ENCODE measurements at places on chromosomes 12 and 14. TPM values are rescaled to one million over a fixed set of nuclear protein-coding genes. Genes with fewer than 3 reads are reported as not detected.

DNA sequence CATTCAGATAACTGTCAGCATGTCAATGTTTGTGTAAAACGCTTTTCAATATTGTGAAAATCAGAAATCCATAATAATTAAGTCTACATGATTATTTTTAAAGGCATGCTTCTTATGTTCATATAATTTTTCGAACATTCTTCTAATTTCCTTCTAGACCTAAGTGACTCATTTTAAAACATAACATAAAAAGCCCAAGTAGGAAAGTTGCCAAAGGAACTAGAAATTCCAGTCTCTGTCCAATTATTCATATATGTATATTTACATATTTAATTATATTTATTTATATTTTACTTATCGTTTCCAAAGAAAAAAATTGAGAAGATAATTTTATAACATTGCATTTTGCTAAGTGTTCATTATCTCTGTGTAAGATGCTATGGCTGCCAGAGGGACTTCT is 110.4 kb downstream of the TMTC1 start:
- no peak for DNase-seq

Gene TMEM19
- total RNA-seq, result 35.4 TPM

Gene FBXO21
- 40.5 TPM for total RNA-seq

Gene ACOT6
- not detected for total RNA-seq

Gene RNASE3
- 0.76 TPM for total RNA-seq

Gene CPNE6
- not detected for total RNA-seq

DNA sequence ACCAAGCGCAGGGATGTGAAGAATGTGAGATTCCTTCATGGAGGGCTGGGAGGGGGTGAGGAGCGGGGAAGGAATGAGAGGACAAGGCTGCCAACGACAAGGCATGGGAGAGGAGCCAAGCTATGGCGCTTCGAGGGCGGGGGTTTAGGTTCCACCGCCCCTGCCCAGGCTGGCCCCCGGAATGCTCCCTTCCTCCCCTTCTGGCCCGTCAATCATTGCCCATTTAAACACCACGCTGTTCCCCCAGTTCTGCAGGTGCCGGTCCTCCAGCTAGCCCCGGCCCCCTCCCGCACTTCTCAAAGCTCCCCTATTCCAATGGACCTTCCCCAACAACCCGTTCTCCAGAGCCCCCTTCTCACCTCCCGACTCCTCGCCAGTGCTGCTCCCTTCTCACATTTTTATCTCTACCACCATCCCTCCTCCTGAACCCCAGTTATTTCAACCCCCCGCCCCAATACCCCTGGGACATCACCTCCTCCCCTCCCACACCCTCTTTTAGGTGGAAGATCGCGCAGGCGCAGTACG is 428 bp downstream of the RNF41 start:
- peak; percentile 40 for DNase-seq

- peak; percentile 60 for DNase-seq
Measured at GRCh38 chr12:6452944-6453630, 1.2 kb downstream of the TAPBPL start.

- no peak for DNase-seq
Measured at GRCh38 chr12:96890331-96890730, 16.7 kb upstream of the NEDD1 start.

- DNase-seq, result no peak
Measured at GRCh38 chr12:33529810-33530209, 90.2 kb upstream of the SYT10 start.

Gene CLEC1B
- 1.4 TPM for total RNA-seq

DNA sequence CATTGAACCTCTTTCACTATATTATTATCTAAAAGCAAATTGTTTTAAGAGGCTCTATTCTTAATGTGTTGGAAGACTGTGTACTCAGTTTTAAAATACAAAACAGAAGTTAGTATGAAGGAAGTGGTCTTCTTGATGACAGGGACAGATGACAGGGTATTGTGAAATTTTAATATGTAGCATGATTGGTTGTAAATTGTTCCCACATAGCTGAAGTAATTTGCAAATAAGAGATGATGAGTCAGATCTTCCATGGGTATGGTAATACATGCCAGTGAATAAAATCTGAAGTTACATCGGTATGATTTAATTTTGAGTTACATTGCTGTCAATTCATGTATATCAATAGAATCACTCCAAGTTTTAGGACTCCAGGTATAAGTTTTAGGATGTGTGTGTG is 454.8 kb downstream of the AEBP2 start:
- DNase-seq, result no peak

Data from upper lobe of left lung (tissue), 6 donors.